ENCODE measurements at places on chromosomes 11 and 22. TPM values are rescaled to one million over a fixed set of nuclear protein-coding genes. Genes with fewer than 3 reads are reported as not detected.

Gene MMP27
- not detected for total RNA-seq

Gene PGA5
- total RNA-seq, result 0.50 TPM

- no peak for DNase-seq
- H3K4me3 ChIP-seq, result no peak overlapping the region
- no peak overlapping the region for H3K27ac ChIP-seq
- peaks cover 14% of the 10 kb centered on the region for H3K36me3 ChIP-seq
These were observed 25.4 kb upstream of the MOB2 start for GRCh38 chr11:1511937-1512496.

GRCh38 chr11:108693852-108694251, 29.0 kb downstream of the DDX10 start:
- H3K4me1 ChIP-seq, result no peaks in the 10 kb centered on the region
- peaks cover 3% of the 10 kb centered on the region for H3K36me3 ChIP-seq
- H3K27ac ChIP-seq, result no peak overlapping the region
- no peak overlapping the region for H3K4me3 ChIP-seq
- no peak for DNase-seq
- H3K27me3 ChIP-seq, result no peaks in the 10 kb centered on the region

DNA sequence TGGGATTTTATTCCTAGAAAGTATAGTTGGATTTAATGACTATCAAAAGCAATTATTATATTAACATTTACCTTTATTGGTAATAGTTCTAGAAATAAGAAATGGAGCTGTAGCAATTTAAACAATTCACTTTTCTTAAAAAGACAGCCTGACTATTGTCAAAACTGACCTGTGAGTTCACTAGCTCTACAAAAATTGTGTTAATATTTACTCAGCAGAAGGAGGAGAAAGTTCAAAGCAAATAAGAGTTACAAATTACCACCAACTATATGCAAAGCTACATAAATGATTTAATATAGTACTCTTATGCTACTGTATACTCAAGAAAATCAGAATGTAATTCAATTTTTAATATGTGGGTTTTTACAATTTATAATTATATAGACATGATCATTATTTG, 310.0 kb downstream of the DCDC1 start:
- no peaks in the 10 kb centered on the region for H3K27me3 ChIP-seq
- no peak for DNase-seq
- H3K4me1 ChIP-seq, result no peaks in the 10 kb centered on the region
- no peak overlapping the region for H3K4me3 ChIP-seq
- H3K27ac ChIP-seq, result no peak overlapping the region
- no peaks in the 10 kb centered on the region for H3K36me3 ChIP-seq

GRCh38 chr22:20957683-20958431, 9.2 kb upstream of the AIFM3 start:
- H3K27ac ChIP-seq, result no peak overlapping the region
- peaks cover 4% of the 10 kb centered on the region for H3K36me3 ChIP-seq
- no peak for DNase-seq
- H3K4me1 ChIP-seq, result peaks cover 18% of the 10 kb centered on the region
- peaks cover 28% of the 10 kb centered on the region for H3K27me3 ChIP-seq
- H3K4me3 ChIP-seq, result peak overlapping the region; percentile 34

Gene MIOX
- total RNA-seq, result not detected

DNA sequence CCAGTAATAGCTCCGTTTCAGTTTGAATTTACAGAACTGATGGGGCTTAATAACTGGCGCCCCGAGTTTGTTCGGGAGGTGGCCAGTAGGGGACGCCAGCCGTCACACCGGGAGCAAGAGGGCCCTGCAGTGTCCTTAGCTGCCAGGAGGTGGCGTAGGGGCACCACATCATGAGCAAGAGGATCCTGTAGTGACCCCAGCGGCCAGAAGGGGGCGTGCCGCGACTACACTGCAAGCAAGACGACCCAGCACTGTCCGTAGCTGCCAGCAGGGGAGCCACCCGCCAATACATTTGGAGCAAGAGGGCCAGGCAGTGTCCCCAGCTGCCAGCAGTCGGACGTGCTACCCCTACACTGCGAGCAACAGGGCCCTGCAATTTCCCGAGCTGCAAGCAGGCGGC, 663.7 kb upstream of the B3GAT1 start:
- H3K36me3 ChIP-seq, result no peaks in the 10 kb centered on the region
- no peak for DNase-seq
- no peak overlapping the region for H3K27ac ChIP-seq
- no peaks in the 10 kb centered on the region for H3K27me3 ChIP-seq
- no peaks in the 10 kb centered on the region for H3K4me1 ChIP-seq

- no peaks in the 10 kb centered on the region for H3K36me3 ChIP-seq
- no peak for DNase-seq
- no peak overlapping the region for H3K27ac ChIP-seq
- H3K4me3 ChIP-seq, result peak overlapping the region; percentile 24
- peaks cover 14% of the 10 kb centered on the region for H3K27me3 ChIP-seq
These were observed 529 bp upstream of the SULT4A1 start for GRCh38 chr22:43862882-43863202.

- no peaks in the 10 kb centered on the region for H3K36me3 ChIP-seq
- no peaks in the 10 kb centered on the region for H3K27me3 ChIP-seq
- peaks cover 13% of the 10 kb centered on the region for H3K4me1 ChIP-seq
- DNase-seq, result peak; percentile 77
- H3K4me3 ChIP-seq, result no peak overlapping the region
- H3K27ac ChIP-seq, result no peak overlapping the region
These were observed 179.2 kb upstream of the ZBED5 start for GRCh38 chr11:11036848-11037732.

GRCh38 chr11:111913997-111914396, 1.5 kb downstream of the HSPB2 start:
- DNase-seq, result no peak
- H3K4me3 ChIP-seq, result no peak overlapping the region
- H3K27me3 ChIP-seq, result no peaks in the 10 kb centered on the region
- H3K4me1 ChIP-seq, result peaks cover 38% of the 10 kb centered on the region

GRCh38 chr11:1586699-1587098, 1.6 kb upstream of the KRTAP5-1 start:
- H3K27ac ChIP-seq, result no peak overlapping the region
- no peaks in the 10 kb centered on the region for H3K27me3 ChIP-seq
- no peak for DNase-seq
- no peak overlapping the region for H3K4me3 ChIP-seq

Gene TRIM51
- total RNA-seq, result not detected

GRCh38 chr11:9874466-9874865, 210.6 kb downstream of the SWAP70 start:
- no peaks in the 10 kb centered on the region for H3K4me1 ChIP-seq
- no peak overlapping the region for H3K4me3 ChIP-seq
- DNase-seq, result no peak
- no peak overlapping the region for H3K27ac ChIP-seq

Gene MS4A3
- total RNA-seq, result 29.5 TPM

GRCh38 chr11:115576606-115577380, 72.6 kb upstream of the CADM1 start:
- no peak for DNase-seq
- H3K4me3 ChIP-seq, result no peak overlapping the region
- H3K27ac ChIP-seq, result no peak overlapping the region
- no peaks in the 10 kb centered on the region for H3K36me3 ChIP-seq
- no peaks in the 10 kb centered on the region for H3K4me1 ChIP-seq

DNA sequence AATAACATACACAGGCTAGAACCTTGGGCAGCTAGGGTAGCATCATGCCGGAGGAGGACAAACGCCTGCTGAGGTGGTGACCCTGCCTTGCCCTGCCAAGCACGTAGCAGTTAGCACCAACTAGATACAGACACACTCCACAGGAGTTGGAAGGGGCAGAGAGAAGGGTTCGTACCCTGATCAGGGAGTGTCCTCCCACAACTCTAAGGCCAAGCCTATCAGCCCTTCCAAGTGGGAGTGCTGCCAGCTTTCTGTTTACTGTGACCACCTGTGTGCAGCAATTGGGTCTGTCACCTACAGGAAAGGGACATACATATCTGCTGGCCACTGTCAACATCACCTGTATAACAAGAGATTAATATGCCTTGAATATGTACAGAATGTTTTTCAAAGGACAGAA, 1.9 kb upstream of the THAP7 start:
- H3K4me1 ChIP-seq, result peaks cover 39% of the 10 kb centered on the region
- H3K4me3 ChIP-seq, result no peak overlapping the region
- no peak overlapping the region for H3K27ac ChIP-seq
- no peak for DNase-seq

GRCh38 chr11:74321487-74322188, 10.2 kb upstream of the P4HA3 start:
- H3K4me3 ChIP-seq, result no peak overlapping the region
- peaks cover 8% of the 10 kb centered on the region for H3K4me1 ChIP-seq
- H3K36me3 ChIP-seq, result no peaks in the 10 kb centered on the region

Gene POU2AF2
- total RNA-seq, result not detected

Gene PUS3
- 12.6 TPM for total RNA-seq

- peak overlapping the region; percentile 25 for H3K27ac ChIP-seq
- H3K4me1 ChIP-seq, result peaks cover 33% of the 10 kb centered on the region
- H3K36me3 ChIP-seq, result no peaks in the 10 kb centered on the region
- H3K4me3 ChIP-seq, result no peak overlapping the region
These were observed 7.9 kb downstream of the FBLN1 start for GRCh38 chr22:45510376-45511232.

DNA sequence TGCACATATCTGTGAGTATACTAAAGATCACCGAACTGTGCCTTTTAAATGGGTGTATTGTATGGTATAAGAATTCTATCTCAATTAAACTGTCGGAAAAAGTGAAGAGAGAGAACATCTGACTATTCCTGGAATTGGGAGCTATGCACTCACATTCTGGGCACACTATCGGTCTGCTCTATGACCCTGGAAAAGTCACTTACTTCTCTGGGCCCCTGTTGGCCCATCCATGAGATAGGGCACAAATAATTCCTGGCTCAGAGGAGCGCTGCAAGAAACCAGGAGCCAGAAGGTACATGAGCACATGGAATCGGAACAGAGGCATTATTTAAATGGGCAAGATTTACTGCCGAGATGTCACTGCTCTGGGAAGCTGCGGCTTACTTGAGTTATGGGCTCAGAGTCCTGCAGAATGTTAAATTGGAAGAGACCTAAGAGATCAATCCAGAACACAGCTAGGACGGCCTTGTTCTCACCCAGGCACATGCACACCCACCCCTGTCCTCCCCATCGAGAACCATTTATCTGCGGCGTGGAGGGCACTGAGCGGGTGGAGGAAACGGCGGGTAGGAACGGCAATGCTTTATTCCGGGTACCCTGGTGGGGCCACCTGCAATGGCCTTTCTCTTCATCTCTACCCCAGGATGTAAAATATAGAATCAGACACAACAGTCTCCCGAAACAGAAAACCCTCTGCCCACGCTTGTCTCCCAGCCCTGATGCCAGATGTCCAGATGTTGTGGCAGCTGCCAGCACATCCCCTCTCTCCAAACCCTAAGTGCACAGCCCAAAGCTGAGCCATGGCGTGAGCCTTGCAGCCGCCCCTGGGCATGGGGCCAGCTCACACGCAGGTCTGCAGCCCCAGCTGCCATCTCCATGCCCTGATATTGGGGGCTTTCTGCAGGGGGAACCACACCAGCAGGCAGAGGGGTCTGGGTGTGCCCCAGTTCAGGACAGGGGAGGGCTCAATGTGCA, 142.4 kb downstream of the DSCAML1 start:
- no peaks in the 10 kb centered on the region for H3K36me3 ChIP-seq
- H3K27me3 ChIP-seq, result peaks cover 2% of the 10 kb centered on the region
- no peak overlapping the region for H3K27ac ChIP-seq
- H3K4me3 ChIP-seq, result no peak overlapping the region

DNA sequence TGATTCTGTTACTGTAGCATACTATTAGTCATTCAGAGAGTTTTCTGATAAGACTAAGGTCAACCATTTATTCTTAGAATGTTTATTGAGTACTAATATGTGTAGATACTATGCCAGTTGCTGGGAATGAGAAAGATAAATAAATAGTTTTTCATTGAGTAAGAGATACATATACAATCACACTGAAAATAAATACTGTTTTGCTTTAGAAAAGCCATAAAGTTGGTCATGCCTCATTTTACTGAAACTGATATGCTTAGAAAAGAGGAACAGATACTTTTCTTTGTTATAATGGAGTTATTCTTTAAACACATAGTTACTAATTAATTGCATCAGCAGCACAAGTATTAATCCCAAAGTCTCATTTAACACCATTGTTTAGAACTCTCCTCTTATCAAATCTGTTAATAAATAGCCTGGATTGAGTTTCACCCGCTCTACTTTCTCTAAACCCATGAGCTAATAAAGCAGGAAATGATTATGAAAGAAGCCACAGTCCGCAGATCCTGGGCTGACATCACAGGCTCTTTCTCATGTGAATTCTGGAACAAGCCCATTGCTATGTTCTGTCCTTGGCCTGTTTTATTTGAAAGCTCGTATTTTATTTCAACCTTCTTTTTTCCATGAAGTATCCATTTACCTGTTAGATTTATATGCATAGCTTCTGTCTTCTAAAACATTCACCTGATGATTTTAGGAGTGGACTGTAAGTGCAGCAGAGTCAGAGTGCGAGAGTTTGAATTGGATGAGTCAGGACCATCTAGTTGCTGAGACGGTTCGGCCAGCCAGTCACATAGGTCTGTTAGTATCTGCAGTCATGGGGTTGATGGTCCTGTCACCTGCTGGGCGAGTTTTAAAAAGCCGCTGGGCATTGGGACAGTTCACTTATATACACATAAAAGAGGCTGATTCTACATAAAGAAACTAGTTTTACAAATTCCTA, 35.5 kb downstream of the PIWIL4 start:
- H3K27me3 ChIP-seq, result no peaks in the 10 kb centered on the region
- H3K4me3 ChIP-seq, result no peak overlapping the region
- no peaks in the 10 kb centered on the region for H3K36me3 ChIP-seq
- no peak for DNase-seq
- no peaks in the 10 kb centered on the region for H3K4me1 ChIP-seq

- peak overlapping the region; percentile 88 for H3K27ac ChIP-seq
- H3K4me3 ChIP-seq, result peak overlapping the region; percentile 48
- H3K4me1 ChIP-seq, result peaks cover 74% of the 10 kb centered on the region
- no peaks in the 10 kb centered on the region for H3K36me3 ChIP-seq
- peaks cover 52% of the 10 kb centered on the region for H3K27me3 ChIP-seq
These were observed 471 bp upstream of the AHNAK start for GRCh38 chr11:62546929-62547625.

DNA sequence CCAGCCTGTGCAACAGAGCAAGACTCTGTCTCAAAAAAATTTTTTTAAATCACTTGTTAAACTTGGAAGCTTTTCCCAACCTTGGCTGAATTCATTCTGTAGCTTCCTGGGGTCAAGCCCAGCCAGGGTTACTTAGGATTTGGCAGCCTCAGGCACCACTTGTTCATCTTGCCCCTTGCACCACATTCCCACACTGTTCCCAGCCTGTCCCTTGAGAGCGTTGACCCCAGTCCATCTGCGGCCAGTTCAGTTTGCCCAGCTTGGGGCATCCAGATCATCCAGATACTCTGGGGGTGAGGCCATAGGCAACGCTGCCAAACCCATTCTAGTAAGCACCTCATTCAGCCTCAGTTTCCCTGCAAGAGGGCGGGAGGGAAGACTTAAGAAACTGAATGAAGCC, 8.7 kb upstream of the THRSP start:
- no peaks in the 10 kb centered on the region for H3K27me3 ChIP-seq
- H3K4me1 ChIP-seq, result no peaks in the 10 kb centered on the region
- no peak for DNase-seq
- H3K4me3 ChIP-seq, result no peak overlapping the region
- no peak overlapping the region for H3K27ac ChIP-seq
- H3K36me3 ChIP-seq, result no peaks in the 10 kb centered on the region

Measured in spinal cord (tissue), 10 donors.